A549 (cell line): ENCODE measurements at places on chromosomes 11 and 22. TPM values are rescaled to one million over a fixed set of nuclear protein-coding genes. Genes with fewer than 3 reads are reported as not detected.

- no peak for DNase-seq
These were observed 8.0 kb downstream of the APBB1 start for GRCh38 chr11:6410695-6411430.

DNA sequence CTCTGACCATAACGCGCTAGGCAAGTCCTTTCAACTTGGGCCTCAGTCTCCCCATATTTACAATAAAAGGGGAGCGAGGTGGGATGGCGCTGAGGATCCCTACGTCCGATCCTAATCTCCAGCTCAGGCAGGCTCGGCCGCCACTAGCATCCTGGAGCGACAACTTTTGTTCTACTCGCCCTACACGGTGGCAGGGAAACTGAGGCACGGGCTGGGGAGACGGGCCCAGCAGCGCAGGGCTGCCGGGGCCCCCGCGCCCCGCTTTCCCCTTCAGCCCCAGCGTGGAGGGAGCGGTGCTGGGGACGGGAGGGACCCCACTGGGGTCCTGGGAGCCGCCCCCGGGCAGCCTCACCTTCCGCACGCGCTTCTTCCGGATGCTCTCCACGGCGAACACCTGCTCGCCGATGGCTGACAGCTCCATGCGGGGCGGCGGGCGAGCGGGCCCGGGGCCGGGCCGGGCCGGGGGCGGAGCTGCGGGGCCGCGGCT is 413 bp downstream of the CBX7 start:
- no peak for DNase-seq

DKK3 gene
- polyA plus RNA-seq, result 11.9 to 21.8 TPM (median 20.8 TPM) in 3 replicates

- peak; percentile 66 for DNase-seq
These were observed 7.8 kb upstream of the TMEM216 start for GRCh38 chr11:61384271-61385242.

- DNase-seq, result no peak
These were observed 1.8 kb upstream of the TIGD3 start for GRCh38 chr11:65352783-65353182.

GRCh38 chr22:46953968-46954765 is 191.7 kb downstream of the TBC1D22A start:
- no peak for DNase-seq

- DNase-seq, result no peak
These were observed 58.5 kb downstream of the TNRC6B start for GRCh38 chr22:40236131-40236665.

OR52E5 gene
- not detected in 3 replicates for polyA plus RNA-seq

DNA sequence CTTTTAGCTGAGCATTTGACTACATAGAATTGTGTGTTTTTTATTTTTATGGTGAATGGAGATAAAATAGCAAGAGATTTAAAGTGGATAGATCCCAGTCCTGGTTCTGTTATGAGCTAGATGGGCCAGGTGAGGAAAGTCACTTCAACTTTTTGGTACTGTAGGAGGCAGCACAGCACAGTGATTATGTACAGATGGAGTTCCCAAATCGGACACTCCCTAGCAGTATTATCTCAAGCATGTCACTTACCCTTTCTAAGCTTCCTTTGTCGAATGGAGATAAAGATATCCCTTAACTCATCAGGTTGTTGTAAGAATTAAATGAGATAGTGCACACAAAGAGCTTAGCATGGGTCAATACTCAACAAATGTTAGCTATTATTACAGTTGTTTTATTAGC is 5.3 kb downstream of the EXPH5 start:
- no peak for DNase-seq

GRCh38 chr22:24200619-24201212 is 19.4 kb downstream of the SUSD2 start:
- peak; percentile 84 for DNase-seq

DNA sequence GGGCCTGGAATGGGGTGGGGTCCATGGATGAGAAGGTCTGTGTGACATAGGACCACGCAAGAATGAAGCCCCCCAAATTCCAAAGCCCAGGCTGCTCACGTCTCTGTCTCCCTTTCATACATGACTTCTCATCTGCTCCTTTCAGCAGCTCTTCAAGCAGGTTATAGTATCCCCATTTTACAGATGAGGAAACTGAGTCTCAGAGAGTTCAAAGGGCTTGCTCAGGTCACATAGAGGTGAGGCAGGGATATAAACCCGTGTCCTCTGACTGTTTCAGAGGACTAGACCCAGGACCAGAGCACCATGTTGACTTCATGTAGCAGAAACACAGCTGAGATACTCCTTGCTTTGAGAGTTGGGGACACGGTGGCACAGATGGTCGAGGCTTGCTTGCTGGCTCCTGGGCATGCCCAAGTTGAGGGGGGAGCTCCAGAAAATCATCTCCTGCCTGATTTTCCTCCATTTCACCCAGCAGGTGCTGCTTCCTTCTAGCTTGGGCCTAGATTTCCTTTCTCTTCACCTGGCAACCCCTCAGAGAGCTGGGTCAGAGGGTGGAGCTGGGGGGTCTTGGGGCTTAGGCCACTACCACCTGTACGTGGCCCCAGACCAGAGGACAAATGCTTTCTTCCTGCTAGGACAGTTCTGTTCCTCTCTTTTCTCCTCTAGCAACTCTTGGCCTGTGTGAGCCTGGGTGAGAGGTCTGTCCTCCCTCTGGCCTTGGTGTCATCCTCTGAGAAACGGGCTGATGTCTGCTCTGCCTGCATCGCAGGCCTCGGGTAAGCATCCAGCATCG is 24.1 kb upstream of the THY1 start:
- DNase-seq, result no peak

- DNase-seq, result no peak
These were observed 838.2 kb downstream of the NTM start for GRCh38 chr11:132208477-132209055.
